Ureter (tissue), 1 donor: ENCODE measurements at places on chromosomes 1 and 21. TPM values are rescaled to one million over a fixed set of nuclear protein-coding genes. Genes with fewer than 3 reads are reported as not detected.

GRCh38 chr1:162599451-162599850 lies 32.8 kb upstream of the DDR2 start:
- no peak for DNase-seq

GRCh38 chr1:25572708-25573590 lies 29.5 kb downstream of the LDLRAP1 start:
- DNase-seq: no peak

DNA sequence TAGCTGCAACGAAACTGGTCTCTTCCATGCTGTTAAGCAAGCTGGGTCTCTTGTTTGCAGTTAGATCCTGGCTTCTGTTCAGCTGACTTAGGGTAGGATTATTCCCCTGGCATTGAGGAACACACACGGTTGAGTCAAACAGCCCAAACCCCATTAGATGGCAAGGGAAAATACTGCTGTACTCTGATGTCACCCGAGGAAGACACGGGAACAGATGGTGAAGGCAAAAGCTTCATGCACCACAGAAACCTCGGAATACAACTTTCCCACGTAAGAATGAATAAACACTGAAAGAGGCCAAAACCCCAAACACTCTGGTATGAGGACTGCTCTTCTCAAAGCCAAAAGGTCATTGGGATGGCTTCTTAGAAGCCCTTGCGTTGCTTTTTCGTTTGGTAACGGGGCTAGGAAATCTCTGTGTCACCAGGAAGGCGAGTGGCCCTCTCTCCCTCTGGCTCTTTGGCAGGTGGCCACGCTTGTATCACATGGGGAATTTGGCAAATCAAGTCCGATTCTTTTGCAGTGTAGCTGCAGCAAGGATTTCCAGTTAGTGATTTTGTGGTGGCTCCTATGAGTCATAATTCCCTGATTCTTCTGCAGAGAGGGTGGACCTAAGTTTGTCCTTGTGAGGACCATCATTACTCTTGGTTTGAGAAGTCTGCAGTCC lies 16.7 kb upstream of the LYST start:
- peak; percentile 92 for DNase-seq

The MOV10 gene
- 92.3 TPM for total RNA-seq

GRCh38 chr1:55045430-55045829 lies 6.1 kb downstream of the PCSK9 start:
- no peak for DNase-seq

DNA sequence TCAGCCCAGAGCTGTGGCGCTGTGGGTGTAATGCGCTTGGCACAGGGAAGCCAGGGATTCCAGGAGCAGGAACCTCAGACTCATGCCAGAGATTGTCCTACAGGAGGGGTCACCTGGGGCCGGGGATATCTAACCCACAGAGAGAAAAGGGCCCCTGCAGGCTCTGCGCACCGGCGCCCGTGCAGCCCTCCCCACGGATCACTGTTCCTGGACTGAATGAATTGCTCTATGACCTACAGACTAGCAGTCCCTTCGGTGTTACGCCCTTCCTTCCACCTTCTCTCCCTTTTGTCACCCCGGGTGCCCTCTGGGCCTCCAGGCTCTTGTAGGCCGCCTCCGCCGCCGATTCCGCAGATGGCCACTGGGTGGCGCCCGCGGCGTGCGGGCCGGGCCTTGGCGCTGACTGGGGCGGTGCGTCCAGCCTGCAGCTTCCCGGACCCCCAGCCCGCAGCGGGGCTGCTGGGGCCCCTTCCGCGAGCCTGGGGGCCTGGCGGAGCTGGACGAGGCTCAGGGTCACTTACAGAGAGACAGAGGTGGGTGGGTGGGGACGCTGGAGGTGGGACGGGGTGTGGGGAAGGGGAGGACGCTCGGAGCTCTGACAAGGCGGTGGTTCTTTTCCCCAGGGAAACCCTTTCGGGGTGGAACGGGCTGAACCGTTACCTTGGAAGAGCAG lies 101.3 kb downstream of the IER5 start:
- peak; percentile 59 for DNase-seq

- no peak for DNase-seq
Observed at GRCh38 chr1:56434025-56434424, 145.3 kb downstream of the PLPP3 start.

The C8B gene
- total RNA-seq: not detected

DNA sequence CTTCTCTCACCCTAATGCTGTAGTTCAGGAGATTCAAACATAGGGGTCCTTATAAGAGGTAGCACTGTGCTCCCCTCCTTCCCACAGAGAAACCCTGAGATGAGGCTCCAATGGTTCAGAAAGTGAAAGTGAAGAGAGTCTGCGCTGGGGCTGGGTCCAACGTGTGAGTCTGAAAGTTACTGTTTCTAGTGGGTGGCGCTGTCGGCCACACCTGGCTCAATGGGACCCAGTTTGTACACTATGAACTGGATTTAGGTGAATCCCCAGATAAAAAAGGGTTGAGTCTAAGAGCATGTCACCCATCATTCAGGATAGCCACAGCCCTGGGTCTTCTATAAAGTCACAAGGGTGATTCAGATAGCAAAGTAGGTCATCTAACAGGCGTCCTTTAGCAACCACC lies 2.8 kb downstream of the SMCP start:
- DNase-seq: no peak

DNA sequence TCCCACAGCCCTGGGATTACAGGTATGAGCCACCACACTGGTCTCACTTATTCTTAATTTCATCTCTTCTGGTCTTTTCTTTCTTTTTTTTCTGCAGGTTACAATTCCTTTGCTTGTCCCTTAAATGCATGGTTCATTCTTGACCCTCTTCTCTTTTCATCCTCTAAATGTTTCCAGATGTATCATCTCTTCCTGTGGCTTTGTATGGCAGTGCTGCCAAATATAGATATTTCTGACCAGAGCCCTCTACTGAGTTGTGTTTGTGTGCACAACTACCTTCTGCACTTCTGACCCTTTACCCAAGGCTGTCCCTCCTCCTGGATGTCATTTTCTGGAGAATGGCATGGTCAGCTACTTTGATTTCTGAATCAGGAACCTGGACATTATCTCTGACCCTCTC lies 32.5 kb downstream of the OLFML3 start:
- no peak for DNase-seq

DNA sequence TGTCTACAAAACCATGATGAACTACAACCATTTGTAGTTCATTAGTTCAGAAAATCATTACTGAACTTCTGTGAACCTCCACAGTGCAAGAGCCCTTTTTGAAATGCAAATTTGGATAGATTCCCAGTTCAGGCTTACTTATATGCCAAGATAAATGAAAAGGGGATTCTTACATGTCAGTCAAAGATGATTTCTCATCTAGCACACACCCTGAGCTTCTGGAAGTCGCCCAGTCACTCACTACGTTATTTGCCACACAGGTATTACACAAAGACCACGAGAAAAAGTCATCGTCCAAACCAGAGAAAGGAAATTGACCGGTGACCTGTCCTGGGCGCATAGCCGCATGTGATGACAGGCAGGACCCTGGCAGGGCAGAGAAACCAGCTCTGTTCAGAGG lies 41.8 kb downstream of the ETS2 start:
- DNase-seq: no peak

- DNase-seq: peak; percentile 32
Observed at GRCh38 chr1:47694011-47694890, 256.4 kb downstream of the FOXD2 start.

GRCh38 chr21:33139084-33139483 lies 69.1 kb downstream of the OLIG1 start:
- DNase-seq: no peak

GRCh38 chr1:20366463-20367115 lies 75.9 kb downstream of the VWA5B1 start:
- no peak for DNase-seq

DNA sequence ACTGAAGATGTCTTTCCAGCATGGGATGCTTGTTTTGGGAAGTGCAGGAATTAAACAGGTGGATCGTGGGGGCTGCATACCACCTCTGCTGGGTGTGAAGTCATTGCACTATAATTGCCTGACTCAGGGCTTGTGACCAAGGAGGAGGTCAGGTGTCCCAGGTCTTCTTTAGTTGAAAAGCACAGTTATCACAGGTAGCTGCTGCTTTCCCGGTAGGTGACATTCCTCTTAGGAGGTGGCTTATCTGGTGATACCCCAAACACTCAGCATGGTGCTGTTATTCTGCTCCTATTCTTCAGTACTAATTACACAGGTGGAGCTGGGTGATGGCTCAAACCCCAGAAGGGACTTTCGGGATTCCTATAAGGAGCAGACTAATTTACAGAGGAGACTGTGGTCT lies 320.3 kb upstream of the PLXNA2 start:
- no peak for DNase-seq

GRCh38 chr1:84836145-84836544 lies 56.9 kb downstream of the LPAR3 start:
- DNase-seq: no peak

DNA sequence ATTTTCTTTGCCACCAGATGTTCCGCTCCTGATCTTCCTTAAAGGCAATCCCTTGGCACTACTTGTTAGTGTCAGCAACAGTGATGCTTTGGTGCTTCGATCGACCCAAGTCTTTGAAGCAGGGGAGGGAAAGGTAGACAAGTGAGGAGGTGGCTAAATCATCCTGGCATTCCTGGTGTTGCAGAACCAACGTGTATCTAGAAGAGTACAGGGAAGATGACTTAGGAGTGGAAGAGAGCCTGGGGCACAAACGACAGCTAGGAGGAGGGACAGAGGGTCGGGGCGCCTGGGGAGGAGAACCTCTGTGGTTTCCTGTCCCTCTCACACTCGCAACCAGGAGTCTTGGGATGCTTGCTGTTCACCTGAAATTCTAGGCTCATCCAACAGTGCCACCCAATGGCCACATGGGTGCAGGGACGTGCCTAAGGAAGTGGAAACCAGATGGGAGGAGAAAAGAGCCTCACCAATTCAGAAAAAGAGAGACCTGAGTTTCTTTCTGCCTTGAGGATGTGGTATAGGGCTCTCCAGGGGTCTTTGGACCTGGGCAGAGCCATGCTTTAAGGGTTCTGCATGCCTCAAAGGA lies 9.5 kb upstream of the KCNA2 start:
- DNase-seq: peak; percentile 79
